AG09309 (cell line): ENCODE measurements at places on chromosomes 4 and X.

- no peak for DNase-seq
Measured at GRCh38 chr4:17578482-17578891, 1.5 kb downstream of the LAP3 start.

DNA sequence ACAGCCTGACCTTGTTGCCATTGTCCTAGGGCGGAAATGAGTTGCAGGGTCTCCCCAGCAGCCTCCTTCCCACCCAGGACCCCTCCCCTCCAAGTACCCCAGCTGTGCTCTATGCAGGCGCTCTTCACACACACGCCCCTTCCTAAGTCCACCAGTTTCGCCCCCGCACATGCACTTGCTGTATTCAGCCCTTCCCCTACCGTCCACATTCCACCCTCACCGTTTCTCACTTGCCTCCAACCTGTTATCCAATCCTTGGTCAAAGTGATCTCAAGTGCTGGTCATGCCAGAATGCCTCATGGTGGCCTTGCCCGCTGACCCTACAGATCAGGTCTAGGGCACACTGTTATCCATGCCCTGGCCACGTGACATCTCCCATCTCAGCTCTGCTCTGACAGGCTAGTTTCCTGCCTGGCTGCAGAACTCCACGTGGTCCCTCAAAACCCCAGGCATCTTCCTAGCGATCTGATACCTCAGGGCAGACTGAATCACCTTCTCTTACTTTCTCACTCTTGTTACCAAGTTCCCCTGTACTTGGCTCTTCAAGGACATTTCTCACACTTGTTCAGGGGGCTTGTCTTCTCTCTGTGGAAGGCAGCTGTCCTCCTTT, 39.7 kb downstream of the NSG1 start:
- DNase-seq, result no peak

GRCh38 chr4:119000400-119000799, 111.7 kb downstream of the SYNPO2 start:
- no peak for DNase-seq

DNA sequence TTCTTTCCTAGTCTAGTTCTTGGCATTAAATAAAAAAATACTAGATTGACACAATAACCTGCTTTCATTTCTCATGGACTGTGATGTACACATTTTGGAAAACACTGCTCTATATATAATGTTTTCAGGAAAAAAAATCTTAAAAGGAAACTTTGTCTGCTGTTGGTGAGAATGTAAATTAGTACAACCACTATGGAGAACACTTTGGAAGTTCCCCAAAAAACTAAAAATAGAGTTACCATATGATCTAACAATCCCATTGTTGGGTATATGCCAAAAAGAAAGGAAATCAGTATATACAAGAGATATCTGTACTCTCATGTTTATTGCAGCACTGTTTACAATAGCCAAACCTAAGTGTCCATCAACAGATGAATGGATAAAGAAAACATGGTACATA, 202.3 kb downstream of the PPP3CA start:
- no peak for DNase-seq

- DNase-seq, result no peak
Measured at GRCh38 chrX:110964786-110965185, 131.2 kb upstream of the PAK3 start.

- DNase-seq, result no peak
Measured at GRCh38 chr4:185019456-185020292, 1.4 kb downstream of the HELT start.
